ENCODE measurements at places on chromosomes 7 and 10.

DNA sequence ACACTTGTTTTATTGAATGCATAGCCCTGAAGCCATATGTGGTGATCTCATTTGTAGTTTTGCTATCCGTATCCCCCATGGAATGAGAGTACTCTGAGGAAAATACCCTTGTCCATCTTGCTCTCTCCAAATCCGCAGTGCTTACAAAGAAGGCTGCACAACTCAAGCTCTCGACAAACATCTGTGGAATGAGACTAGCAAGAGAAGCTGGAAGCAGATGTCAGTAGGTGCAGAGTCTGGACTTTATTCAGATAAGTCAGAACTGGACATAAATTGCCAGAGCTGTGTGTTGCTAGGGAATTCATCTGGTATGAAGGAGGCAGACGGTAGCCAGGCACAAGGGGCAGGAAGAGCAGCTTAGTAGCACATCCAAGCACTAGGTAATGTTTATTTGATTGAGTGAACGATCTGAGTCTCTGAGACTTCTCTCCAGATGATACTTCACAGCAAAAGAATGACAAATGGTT lies 1046.2 kb downstream of the XPNPEP1 start:
- no peak for DNase-seq

DNA sequence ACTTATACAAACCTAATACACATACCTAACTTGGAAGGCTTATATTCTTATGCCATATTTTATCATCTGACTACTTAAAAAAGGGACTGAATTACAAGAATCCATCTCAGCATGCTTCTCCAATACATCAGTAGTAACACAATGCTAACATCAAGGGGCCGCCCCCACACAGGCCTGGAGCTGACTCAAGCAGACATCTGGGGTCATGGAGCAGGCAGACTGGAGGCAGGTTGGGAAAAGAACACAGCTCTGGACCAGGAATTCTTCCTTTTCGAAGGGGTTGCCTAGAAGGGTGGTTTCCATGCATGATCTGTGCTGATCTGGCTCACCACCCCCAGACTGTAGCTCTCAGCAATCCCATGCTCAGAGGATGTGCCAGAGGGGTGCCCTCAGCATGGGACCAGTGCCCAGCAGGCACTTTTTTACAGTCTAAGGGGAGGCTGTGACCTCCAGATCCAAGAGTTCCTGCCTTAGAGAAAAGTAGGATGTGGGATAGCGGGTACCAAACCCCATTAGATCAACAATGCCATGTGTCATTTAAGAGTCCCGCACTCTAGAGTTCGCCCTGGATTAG lies 26.1 kb upstream of the DUSP5 start:
- DNase-seq: no peak

DNA sequence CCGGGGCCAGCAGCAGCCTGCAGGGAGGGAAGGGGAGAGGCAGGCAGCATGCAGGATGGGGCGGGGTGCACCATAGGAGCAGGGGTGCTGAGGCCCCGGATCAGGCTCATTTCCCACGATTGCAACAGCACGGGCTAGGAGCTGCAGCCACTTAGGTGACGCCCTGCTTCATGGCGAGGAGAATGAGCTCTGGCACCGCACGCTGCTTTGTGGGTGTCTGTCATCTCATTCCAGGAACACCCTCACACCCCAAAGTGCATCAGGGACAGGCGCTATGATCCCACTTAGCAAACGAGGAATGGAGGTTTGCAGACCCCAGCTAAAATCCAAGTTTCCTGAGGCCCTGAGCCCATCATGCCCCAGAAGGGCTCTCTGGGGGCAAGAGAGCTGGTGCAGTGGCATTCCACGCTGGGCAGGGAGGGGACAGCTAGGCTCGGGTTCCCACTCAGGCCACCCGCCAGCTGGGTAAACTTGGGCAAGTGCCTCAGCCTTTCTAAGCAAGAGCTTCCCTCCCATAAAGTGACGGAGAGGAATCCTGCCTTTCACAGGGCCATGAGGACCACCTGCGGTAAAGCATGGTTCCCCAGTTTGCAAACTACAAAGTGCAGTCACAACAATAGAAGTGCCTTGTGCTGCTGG lies 9.3 kb downstream of the KCNH2 start:
- no peak for DNase-seq

GRCh38 chr10:93211991-93212390 lies 138.3 kb downstream of the CYP26A1 start:
- DNase-seq: no peak

- DNase-seq: no peak
Observed at GRCh38 chr7:18338910-18339523, 156.5 kb upstream of the HDAC9 start.

GRCh38 chr10:99233000-99233688 lies 2.5 kb downstream of the HPSE2 start:
- DNase-seq: no peak

GRCh38 chr7:2993868-2994267 lies 49.8 kb downstream of the CARD11 start:
- no peak for DNase-seq

- DNase-seq: no peak
Observed at GRCh38 chr7:151700586-151701165, 176.2 kb downstream of the PRKAG2 start.

GRCh38 chr10:72648301-72648700 lies 22.4 kb upstream of the MICU1 start:
- no peak for DNase-seq

- DNase-seq: no peak
Observed at GRCh38 chr10:120982507-120982906, 131.3 kb downstream of the WDR11 start.

DNA sequence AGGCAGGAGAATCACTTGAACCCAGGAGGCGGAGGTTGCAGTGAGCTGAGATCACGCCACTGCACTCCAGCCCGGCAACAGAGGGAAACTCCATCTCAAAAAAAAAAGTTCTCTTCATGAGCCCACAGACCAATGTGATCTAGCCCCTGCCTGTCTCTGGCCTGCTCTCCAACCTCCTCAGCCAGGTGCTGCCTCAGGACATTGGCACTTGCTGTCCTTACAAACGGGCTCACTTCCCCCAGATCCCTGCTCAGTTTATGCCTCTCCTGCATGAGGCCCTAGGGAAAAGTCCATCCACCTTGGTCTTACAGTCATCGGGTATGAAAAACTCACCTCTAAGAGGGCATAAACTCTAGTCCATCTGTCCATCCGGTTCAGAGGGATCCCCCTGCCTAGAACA lies 32.5 kb downstream of the TNS3 start:
- DNase-seq: no peak

GRCh38 chr10:43845121-43845520 lies 196.4 kb upstream of the ZNF32 start:
- no peak for DNase-seq

GRCh38 chr7:37452346-37452745 lies 3.7 kb upstream of the ELMO1 start:
- no peak for DNase-seq

DNA sequence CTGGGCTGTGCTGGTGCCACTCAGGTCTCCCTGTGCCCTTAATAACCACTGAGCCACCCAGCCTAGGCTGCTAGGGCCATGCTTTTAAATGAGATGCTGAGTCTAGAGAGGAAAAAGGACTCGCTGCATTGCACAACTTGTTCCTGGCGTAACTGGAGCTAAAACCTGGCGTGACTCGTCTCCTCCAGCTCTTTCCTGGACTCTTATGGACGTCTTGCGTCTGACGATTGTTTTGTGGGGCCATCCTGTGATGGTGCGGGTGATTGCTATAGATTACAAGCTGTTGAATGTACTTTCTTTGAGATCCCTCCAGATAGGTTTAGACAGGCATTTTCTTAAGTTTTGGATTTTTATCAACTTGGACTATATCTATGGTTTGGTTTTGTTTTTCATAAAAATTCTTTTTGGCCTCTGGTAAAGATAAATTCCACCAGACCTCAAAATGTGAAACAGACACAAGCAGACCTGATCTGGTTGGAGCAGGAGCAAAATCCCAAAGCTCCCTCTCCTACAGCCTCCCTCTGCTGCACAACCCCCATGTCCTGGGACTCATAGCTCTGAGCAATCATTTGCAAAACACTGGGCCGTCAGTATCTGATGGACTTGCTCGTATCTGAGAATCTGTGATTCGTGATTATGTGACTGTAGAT lies 230.3 kb downstream of the ARHGAP12 start:
- DNase-seq: no peak

DNA sequence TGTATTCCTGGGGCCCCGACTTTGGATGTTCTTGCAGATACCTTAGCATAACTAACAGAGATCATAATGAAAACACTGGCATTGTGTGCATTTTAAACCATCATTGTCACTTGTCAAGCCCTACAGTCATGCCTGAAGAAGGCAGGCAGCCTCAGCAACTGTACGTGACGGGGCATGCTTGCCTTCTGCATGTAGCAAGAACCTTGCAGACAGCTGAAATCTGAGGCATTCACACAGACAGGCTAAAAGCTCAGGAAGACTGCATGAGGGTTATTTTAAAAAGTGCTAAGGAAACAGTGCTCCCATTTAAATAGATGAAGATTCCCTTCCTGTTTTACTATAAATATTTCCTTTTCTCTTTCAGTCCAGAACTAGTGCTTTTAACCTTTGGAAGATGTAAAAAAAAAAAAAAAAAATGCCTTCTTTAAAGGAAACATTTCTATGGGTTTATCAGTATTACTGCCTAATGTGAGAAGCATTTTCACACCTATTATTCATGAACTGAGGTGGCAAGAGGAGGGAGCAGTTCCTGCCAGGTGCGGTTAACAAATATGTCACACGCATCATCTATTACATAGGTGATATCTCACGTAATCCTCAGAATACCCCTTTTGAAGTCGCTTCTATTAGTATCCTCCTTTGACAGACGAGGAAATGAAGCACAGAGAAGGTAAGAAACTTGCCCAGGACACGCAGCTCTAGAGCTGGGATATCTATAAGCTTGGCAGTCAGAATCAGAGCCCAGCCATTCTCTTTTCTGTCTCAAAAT lies 88.1 kb downstream of the PRKCQ start:
- no peak for DNase-seq

DNA sequence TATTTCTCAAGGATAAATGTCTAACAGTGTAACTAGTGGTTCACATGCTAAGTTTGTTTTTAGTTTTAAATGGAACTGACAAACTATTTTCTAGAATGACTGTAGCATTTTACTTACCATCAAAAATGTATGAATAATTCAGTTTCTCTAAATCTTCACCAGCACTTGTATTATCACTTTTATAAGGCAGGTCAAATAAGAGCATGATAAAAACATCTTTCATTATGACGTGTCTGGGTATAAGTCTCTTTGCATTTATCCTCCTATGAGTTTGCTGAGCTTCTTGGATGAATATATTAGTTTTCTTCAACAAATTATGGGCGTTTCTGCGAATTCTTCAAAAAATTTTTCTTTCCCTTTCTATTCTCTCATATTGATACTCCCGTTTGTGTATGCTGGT lies 19.9 kb downstream of the ZNF33B start:
- DNase-seq: no peak
